ENCODE measurements at places on chromosomes 1 and 21. TPM values are rescaled to one million over a fixed set of nuclear protein-coding genes. Genes with fewer than 3 reads are reported as not detected.

DNA sequence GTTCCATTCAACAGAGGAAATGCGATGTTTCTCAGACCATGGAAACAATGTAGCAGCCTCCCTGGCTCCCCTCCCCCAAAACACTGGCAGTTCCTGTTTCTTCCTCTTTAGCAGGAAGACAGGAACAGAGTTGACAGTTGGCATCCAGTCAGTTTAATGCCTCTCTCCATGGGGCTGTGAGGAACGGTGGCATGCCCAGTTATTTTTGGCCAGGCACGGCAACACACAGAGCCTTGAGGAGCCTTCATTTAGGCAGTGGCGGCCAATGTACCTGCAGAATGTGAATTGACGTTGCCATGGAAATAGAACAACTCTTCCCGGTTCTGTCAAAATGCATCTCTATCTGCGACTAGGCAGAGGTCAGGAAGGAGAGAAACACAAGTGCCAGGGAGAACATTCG lies 330.6 kb downstream of the DSCAM start:
- DNase-seq, result no peak

DNA sequence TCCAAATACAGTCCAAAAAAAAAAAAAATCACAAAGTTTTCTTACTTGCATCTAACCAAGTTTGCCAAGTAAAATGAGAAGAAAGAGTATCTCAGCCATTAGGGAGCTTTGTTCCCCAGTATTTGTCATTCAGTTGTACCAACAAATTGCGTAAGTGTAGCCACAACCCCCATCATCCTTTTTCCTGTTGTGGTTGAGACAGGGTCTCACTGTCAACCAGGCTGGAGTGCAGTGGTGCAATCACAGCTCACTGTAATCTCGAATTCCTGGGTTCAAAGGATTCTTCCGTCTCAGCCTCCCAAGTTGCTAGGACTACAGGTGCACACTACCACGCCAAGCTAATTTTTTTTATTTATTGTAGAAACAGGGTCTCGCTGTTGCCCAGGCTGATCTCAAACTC lies 9.5 kb downstream of the STX6 start:
- no peak for DNase-seq

DNA sequence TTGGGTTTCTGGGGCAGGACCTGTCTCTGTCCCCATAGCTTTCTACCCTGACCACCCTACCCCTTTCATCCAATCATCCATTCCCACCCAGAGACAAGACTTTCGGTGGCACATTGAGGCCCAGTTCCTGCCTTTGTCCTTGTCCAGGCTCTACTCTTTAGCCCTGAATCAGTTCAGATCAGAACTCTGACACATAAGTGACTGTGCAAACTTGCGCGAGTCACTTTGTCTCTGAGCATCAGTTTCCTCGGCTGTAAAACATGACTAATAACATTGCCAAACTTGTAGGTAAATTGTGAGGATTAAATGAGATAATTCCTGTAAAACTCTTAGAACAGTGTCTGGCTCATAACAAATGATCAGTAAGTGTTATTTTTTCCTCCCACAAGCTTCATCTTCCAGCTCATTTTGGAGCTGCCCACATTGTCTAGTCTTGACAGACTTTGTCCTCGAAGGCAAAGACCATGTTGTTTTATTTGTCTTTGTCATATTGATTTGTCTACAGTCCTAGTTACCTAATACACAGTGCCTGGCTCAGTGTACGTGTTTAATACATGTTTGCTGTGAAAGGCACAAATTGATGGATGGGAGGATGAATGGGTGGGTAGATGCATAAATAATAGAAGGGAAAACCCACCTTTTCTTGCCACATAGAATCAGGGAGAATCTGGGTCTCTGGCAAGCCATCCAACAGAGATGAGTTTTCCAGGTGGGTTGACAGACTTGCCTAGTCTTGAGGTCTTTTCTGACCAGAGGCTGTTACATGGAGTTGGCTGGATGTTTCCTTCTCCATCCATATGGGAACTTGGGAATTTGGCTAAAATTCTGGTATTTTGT lies 262.9 kb downstream of the OMA1 start:
- DNase-seq, result no peak

DNA sequence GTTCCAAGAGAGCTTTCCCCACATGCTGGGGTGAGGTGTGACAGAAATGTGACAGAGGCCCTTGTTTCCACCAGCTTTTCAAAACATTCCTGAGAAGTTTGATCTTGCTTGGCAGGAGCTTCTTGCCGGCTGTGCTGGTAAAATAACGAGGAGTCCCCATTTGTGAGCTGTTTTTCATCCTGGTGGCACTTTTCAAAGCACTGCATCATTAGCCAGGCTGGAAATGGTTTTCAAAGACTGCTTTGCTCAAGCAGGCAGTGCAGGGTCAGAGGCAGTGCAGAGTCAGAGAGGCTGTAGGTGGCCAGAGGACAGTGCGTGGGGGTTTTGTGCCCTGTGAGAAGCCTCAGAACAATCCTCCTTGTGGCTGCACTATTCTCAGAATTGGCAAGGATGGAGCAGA lies 75.8 kb upstream of the KCNA3 start:
- DNase-seq, result no peak

GRCh38 chr1:194004146-194004545 lies 817.7 kb upstream of the B3GALT2 start:
- no peak for DNase-seq

GRCh38 chr1:205345761-205346160 lies 11.0 kb downstream of the KLHDC8A start:
- no peak for DNase-seq

DNA sequence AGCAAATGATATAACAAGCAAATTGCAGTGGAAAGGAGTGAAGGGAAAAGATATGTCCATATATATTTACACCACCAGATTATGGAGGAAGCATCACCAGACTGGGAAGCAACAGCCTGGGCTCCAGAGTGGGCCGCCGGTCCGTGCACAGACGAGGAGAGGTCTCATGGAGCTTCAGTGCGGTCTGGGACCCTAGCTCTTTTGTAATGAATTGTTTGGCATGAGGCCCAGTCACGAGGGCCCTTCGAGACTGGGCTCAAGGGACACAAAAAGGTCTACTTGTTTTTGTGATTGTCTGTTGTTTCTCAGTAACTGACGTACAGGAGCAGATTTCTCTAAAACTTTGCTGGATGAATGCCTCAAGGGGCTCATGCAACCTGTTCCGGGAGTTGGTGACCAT lies 12.9 kb upstream of the STUM start:
- DNase-seq, result no peak

DNA sequence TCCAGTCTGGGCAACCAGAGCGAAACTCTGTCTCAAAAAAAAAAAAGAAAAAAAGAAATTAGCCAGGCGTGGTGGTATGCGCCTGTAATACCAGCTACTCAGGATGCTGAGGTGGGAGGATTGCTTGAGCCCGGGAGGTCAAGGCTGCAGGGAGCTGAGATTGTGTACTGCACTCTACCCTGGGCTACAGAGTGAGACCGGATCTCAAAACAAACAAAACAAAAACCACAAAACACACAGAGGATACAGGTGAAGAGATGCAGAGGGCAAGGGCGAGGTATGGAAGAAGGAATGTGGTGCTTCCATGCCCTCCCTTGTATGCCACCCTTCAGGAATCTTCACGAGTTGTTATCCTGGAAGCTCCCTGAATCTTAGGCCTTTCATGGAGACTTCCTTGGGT lies 68.5 kb downstream of the NDUFS5 start:
- DNase-seq, result no peak

- no peak for DNase-seq
These were observed 116.3 kb downstream of the RHOU start for GRCh38 chr1:228851618-228852017.

- DNase-seq, result peak; percentile 98
These were observed 5.7 kb downstream of the HSPG2 start for GRCh38 chr1:21931171-21932093.

- peak; percentile 64 for DNase-seq
These were observed 3.3 kb upstream of the ZBTB18 start for GRCh38 chr1:244047621-244048255.

Gene ADGRB2
- 20.2 TPM for total RNA-seq

Gene MEX3A
- 4.5 TPM for total RNA-seq

Gene LCE1D
- total RNA-seq, result not detected

Gene C1QTNF12
- not detected for total RNA-seq

Gene OR2L8
- not detected for total RNA-seq

Gene TSTD1
- total RNA-seq, result 73.4 TPM

Measured in myocyte (in vitro differentiated cells).